ENCODE measurements at places on chromosomes 16 and 17. TPM values are rescaled to one million over a fixed set of nuclear protein-coding genes. Genes with fewer than 3 reads are reported as not detected.

The NPIPA2 gene
- total RNA-seq = 0.43 TPM

The CORO1A gene
- total RNA-seq = 3.5 TPM

The TAT gene
- not detected for total RNA-seq

The PKMYT1 gene
- 6.9 TPM for total RNA-seq

The SLFN12L gene
- total RNA-seq = not detected

The PYDC1 gene
- total RNA-seq = not detected

The RNF43 gene
- not detected for total RNA-seq

The CCL11 gene
- not detected for total RNA-seq

The PIK3R6 gene
- total RNA-seq = not detected

The SLC16A6 gene
- total RNA-seq = 1.6 TPM

The SLC2A4 gene
- not detected for total RNA-seq

The ANKFN1 gene
- total RNA-seq = under 0.01 TPM

The RNF222 gene
- total RNA-seq = not detected

The CFAP97D1 gene
- total RNA-seq = not detected

The CDH16 gene
- total RNA-seq = not detected

The GDE1 gene
- total RNA-seq = 71.8 TPM

The TBC1D3K gene
- total RNA-seq = not detected

The GFAP gene
- 0.86 TPM for total RNA-seq

The KRT15 gene
- 0.43 TPM for total RNA-seq

The CNTNAP1 gene
- 45.4 TPM for total RNA-seq

The ITGA2B gene
- under 0.01 TPM for total RNA-seq

The TAOK2 gene
- 63.9 TPM for total RNA-seq

The HOXB8 gene
- total RNA-seq = not detected

The CEP95 gene
- 26.3 TPM for total RNA-seq

The PDK2 gene
- 20.6 TPM for total RNA-seq

The BRIP1 gene
- total RNA-seq = 16.1 TPM

The TACO1 gene
- total RNA-seq = 35.8 TPM

The IGF2BP1 gene
- total RNA-seq = 6.4 TPM

The ETV4 gene
- total RNA-seq = 4.7 TPM

The KRT25 gene
- not detected for total RNA-seq

The ABCC3 gene
- 14.5 TPM for total RNA-seq

The KREMEN2 gene
- under 0.01 TPM for total RNA-seq

The CSH1 gene
- total RNA-seq = not detected

The TMED6 gene
- 0.64 TPM for total RNA-seq

The HBA1 gene
- not detected for total RNA-seq

The MYOCD gene
- 11.0 TPM for total RNA-seq

The ZSCAN10 gene
- total RNA-seq = under 0.01 TPM

The SHISA9 gene
- not detected for total RNA-seq

The C16orf86 gene
- 1.3 TPM for total RNA-seq

The SLC6A4 gene
- not detected for total RNA-seq

The TMC8 gene
- total RNA-seq = not detected

The GP2 gene
- total RNA-seq = not detected

The CCL7 gene
- total RNA-seq = not detected

The HID1 gene
- 3.5 TPM for total RNA-seq

The PNPO gene
- total RNA-seq = 49.2 TPM

The KRTAP16-1 gene
- not detected for total RNA-seq

All from fibroblast of villous mesenchyme (primary cell).